ENCODE measurements at places on chromosomes 12 and 14.

DNA sequence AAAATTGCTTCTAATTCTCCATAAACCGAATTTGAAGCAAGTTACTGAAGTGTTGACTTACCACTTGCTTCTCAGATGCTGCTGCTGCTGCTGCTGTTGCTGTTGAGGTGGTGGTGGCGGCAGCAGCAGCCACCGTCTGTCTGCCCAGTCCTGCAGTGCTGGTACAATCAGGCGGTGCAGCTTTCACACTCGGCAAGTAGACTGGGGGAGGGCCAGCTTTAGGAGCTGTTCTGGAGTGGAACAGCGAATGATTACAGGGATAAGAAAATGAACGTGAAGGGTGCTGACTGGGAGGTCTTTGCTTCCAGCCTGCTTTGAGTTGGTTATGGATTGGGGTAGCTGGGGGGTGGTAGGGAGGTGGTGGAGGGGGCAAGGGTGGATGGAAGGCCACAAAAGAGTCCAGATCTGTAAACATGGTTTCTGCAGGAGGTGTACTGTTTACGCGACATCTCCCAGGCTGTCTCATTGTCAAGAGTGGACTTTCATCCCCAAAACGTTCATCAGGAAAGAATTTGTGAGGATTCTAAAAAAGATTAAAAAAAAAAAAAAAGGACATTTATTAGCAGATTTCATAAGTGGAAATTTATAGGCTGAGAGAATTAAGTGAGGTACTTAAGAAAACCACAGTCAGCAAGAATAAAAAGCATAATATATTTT lies 38.8 kb downstream of the UBR7 start:
- DNase-seq, result no peak

DNA sequence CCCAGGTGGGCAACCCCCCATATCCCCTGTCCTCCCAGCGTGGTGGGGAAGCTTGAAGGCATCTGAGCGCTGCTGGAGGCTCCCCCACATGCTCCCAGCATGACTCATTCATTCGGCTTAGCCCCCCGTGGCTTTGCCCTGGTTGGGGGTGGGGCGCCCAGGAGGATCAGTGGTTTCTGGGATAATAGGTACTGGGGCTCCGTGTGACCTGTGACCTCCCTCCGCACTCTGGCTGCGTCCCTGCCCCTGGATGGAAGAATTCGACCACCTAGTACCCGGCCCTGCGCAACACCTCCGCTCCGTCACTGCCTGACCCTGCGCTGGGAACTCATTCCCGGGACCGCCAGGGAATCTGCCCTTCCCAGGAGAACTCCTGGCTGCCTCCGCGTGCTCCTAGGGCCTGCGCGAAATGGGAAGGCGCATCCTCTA lies 120.1 kb downstream of the AACS start:
- no peak for DNase-seq

GRCh38 chr12:112236386-112236785 lies 111.0 kb downstream of the TRAFD1 start:
- no peak for DNase-seq

DNA sequence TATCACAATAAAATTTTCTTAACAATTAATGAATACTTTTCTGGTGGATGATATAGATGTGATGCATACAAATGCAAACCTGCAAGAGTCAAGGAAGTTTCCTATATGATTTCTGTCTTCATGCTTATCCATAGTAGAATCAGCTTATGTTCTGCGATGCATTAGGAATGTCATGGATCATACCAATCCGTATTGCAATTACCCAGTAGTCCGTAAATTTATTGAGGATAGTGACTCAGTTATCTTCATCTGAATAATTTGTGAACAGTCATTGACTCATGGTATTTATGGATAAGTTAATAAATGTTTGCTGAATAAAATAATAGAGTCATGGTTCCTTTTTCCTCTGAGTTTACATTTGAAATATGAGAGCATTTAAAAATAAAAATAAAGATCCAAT lies 483.4 kb downstream of the LRFN5 start:
- DNase-seq, result no peak

GRCh38 chr12:82687021-82688011 lies 610 bp downstream of the TMTC2 start:
- DNase-seq, result peak; percentile 64

GRCh38 chr12:124109760-124110159 lies 136.7 kb downstream of the ZNF664 start:
- DNase-seq, result no peak

DNA sequence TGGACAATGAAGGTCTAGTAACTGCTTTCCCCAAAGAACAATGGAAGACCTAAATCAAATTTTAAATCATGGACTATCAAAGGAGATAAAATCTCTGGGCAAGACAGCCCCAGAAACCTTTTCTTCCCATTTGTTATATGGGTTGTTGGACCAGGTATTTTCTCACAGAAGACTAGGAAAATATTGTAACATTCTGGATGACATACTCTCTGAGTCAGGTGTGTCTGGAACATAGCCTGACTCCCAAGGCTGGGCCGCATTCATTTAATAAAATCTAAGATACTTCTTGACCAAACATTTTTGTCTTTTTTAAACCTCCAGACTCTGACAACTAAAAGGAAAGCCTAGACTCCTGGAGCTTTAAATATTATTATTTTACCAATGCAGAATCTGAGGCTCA lies 87.9 kb downstream of the ATP23 start:
- no peak for DNase-seq

- DNase-seq, result no peak
Measured at GRCh38 chr12:114852976-114853529, 169.1 kb upstream of the TBX3 start.

- DNase-seq, result no peak
Measured at GRCh38 chr12:98470469-98471082, 44.8 kb upstream of the TMPO start.

GRCh38 chr14:94423453-94424056 lies 29.0 kb downstream of the SERPINA11 start:
- peak; percentile 3 for DNase-seq

GRCh38 chr12:31339831-31340622 lies 14.1 kb upstream of the SINHCAF start:
- DNase-seq, result no peak

GRCh38 chr14:58299401-58300330 lies 1.3 kb downstream of the ARID4A start:
- no peak for DNase-seq

DNA sequence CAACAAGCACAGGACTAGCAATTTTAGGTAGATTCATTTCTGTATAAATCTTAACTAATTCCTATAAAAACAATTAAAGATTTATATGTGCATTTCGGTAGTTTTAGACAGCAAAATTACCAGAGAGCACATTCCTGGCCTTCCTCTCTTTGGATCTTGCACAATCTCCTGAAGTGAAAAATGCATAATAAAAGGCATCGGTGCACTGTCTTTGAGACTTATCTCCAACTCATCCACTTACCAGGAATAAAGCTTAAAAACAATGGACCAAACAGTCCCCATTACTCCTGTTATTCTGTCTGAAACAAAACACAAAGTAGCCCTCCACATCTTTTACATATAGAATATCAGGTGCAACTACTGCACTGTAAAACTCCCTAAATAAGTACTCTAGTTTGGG lies 69.3 kb downstream of the HECTD1 start:
- no peak for DNase-seq

- DNase-seq, result no peak
Measured at GRCh38 chr12:15689751-15690191, 99.4 kb downstream of the EPS8 start.
